Activated CD4-positive, alpha-beta T cell treated with anti-CD3 and anti-CD28 coated beads for 4 hours (primary cell): ENCODE measurements at places on chromosomes 5 and 9.

DNA sequence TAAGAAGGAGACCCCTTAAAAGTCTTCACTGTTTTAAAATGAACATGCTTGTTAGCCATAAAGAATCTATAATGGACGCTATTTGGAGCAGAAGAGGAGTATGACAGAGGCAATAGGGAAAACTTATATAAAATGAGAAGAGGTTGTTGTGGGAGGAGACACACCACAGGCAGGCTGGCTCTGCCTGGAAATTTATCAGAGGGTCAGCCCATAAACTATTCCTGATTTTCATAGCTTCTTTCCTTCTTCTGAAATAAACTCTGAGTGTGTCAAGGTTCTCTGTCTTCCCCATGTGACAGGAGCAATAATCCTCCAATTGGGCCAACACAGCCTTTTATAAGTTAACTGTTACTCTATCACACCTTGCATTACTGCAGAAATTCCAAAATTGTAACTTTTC, 19.6 kb upstream of the RUSC2 start:
- no peak for DNase-seq

DNA sequence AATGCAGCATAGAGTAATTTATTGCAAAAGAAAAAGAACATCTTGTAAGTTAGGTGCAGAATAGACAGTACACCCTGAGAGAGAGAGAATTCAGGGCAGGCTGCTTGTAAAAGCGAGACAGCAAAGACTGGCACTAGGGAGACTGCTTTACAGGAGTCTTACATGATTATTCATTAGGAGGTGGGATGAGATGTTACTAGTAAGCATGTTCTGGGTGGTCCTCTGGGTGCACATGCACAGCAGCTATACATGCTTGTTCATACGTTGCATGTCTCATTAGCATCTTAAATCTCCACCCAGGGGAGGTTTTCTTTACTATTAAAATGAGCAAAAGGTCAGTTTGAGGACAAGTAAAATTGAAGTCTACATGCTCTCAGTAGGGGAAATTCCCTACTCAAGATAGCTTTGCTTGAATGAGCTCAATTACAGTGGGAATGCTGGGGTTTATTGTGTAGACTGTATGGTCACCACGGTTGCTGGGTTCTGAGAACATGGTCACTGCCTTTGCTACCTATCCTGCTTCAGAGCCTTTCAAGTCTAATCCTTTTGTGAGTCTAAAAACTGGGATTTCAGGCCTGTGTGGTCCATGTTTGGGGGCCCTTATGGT, 60.6 kb downstream of the RGS7BP start:
- no peak for DNase-seq

- no peak for DNase-seq
These were observed 46.0 kb upstream of the FREM1 start for GRCh38 chr9:14956208-14956607.

- no peak for DNase-seq
These were observed 375.7 kb downstream of the CAAP1 start for GRCh38 chr9:26516773-26517343.

- no peak for DNase-seq
These were observed 8.5 kb upstream of the CSNK1A1 start for GRCh38 chr5:149559706-149560105.
